Activated naive CD4-positive, alpha-beta T cell treated with anti-CD3 and anti-CD28 coated beads for 36 hours (primary cell): ENCODE measurements at places on chromosomes 13 and 19. TPM values are rescaled to one million over a fixed set of nuclear protein-coding genes. Genes with fewer than 3 reads are reported as not detected.

The NR2C2AP gene
- 32.4 TPM for total RNA-seq

The ZNF350 gene
- total RNA-seq = 6.6 TPM

The ZNF561 gene
- total RNA-seq = 29.4 TPM

The NBEA gene
- 0.26 TPM for total RNA-seq

The LILRA5 gene
- total RNA-seq = not detected

The AMH gene
- total RNA-seq = 4.0 TPM

The ZNF8 gene
- total RNA-seq = 3.2 TPM

The SIRT2 gene
- total RNA-seq = 18.2 TPM

The ZNF490 gene
- 5.0 TPM for total RNA-seq

The NCR1 gene
- total RNA-seq = not detected

The CEACAM8 gene
- total RNA-seq = not detected

The CEACAM21 gene
- 33.6 TPM for total RNA-seq
